ENCODE measurements at places on chromosomes 1 and 21.

GRCh38 chr1:219215477-219215876 is 41.8 kb downstream of the LYPLAL1 start:
- DNase-seq: no peak

GRCh38 chr1:238088560-238089290 is 198.0 kb upstream of the ZP4 start:
- DNase-seq: no peak

DNA sequence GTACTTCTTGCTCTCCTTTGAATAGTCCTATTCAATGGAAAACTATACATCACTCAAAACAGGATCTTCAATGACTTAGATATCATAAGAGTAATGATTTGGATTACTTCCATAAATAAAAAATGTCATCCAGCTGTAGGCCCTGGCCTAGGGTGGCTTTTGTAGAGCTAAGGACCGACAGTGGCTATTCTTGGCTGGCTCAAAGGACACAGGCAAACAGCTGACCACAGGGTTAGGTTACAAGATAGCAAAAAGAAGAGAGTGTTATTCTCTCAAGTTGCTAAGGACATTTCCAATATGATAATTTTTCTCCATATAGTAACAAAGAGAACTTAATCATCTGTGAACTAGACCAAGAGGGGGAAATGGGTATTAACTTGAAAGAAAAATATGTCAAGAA is 495.1 kb downstream of the PLPP3 start:
- DNase-seq: no peak

GRCh38 chr1:93475681-93476080 is 27.8 kb downstream of the FNBP1L start:
- no peak for DNase-seq

GRCh38 chr1:157691285-157691920 is 9.2 kb downstream of the FCRL3 start:
- DNase-seq: no peak

DNA sequence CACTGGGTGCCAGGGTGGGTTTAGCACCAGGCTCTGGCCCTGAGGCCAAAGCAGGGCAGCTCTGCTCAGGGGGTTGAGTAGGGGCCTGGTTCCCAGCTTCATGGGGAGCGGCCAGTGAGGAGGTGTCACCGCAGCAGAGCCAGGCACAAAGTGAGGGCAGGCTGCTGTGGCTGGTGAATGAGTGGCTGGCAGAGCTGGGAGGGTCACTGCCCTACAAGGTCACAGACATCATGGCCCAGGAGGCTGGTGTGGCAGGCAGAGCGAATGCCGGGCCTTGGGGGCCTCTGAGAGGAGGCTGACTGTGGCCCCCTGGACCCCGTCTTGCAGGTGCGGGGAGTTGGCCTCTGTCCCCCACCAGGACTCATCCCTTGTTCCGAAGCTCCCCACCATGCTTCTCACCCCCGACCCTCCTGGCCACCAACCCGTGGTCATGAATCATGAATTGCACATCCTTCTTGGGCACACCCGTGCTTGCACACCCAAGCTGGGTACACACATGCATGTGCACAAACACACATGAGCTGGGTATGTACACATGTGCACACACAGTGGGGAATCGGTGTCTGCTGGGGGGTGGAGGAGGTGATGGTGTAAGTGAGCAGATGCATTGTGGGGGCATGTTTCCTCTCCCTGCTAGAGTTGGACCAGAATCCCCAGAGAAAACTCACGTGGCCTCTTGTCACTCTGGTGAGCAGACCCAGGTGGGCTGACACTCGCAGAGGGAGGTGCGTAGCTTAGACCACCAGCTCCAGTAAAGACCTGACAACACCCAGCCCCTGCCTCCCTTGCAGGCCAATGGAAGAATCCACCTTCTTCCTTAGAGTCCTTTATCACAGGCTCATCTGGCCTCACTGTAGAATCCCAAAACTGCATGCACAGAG is 4.8 kb upstream of the GNB1 start:
- DNase-seq: no peak

DNA sequence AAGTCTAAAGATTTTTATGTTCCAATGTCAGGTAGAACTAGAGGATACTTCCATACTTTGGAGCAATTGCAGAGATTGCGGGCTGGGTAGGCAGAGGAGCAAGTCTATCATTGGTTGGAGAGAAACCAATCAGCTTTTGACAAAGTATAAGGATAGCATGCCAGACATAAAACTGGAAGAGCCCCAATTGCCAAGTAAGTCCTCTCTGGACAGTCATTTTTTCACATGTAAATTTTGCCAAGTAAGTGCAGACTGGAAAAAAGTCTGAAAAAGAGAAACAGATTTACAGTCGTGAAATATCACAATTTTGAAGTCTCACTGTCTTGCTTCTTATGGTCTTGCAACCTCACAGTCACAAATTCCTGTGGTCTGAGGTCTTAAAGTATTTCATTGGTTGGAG is 131.4 kb upstream of the C21orf91 start:
- DNase-seq: no peak

GRCh38 chr1:184792450-184792969 is 37.9 kb upstream of the EDEM3 start:
- no peak for DNase-seq

GRCh38 chr21:17462276-17462981 is 50.4 kb upstream of the CXADR start:
- no peak for DNase-seq

DNA sequence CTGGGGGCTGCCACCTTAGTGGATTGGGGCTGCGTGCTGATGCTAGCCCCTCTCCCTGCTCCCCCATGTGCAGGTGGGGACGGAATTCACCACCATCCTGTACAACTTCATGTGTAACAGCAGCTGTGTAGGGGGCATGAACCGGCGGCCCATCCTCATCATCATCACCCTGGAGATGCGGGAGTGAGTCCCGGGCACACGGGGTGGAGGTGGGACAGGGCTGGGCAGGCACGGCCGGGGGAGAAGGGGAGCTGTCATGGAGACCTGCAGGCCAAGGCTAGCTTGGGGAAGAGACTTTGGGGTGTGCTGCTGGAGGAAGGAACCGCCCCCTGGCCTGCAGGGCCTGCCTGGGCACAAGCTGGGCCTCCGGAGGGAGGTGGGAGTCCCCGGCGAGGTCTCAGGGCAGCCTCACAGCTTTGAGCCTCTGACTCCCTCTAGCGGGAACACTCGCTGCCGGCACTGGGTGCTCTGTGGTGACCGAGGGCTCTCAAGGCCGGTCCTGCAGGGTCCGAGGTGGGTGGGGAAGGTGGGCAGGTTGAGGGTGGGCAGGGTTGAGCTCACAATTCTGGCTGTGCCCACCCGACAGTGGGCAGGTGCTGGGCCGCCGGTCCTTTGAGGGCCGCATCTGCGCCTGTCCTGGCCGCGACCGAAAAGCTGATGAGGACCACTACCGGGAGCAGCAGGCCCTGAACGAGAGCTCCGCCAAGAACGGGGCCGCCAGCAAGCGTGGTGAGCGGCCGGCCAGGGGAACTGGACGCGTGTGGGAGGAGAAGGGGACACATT is 25.0 kb upstream of the CCDC27 start:
- DNase-seq: no peak

DNA sequence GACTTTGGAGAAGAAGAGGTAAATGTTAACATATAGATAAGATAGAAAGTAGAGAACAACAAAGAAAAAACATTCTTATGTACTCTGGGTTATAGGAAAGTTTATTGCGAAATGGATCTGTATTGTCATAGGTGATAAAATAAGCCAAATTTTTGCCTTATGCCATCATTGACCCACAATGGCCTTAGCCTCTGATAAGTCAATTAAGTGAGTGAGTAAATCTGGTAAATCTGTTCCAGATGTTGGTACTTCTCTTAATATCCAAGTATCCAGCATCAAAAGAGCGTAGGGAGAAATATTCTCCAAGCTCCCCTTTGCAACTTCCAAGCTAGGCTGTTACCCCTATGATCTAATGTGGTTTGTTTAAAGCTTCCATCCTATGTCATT is 38.3 kb upstream of the CLCA4 start:
- no peak for DNase-seq

DNA sequence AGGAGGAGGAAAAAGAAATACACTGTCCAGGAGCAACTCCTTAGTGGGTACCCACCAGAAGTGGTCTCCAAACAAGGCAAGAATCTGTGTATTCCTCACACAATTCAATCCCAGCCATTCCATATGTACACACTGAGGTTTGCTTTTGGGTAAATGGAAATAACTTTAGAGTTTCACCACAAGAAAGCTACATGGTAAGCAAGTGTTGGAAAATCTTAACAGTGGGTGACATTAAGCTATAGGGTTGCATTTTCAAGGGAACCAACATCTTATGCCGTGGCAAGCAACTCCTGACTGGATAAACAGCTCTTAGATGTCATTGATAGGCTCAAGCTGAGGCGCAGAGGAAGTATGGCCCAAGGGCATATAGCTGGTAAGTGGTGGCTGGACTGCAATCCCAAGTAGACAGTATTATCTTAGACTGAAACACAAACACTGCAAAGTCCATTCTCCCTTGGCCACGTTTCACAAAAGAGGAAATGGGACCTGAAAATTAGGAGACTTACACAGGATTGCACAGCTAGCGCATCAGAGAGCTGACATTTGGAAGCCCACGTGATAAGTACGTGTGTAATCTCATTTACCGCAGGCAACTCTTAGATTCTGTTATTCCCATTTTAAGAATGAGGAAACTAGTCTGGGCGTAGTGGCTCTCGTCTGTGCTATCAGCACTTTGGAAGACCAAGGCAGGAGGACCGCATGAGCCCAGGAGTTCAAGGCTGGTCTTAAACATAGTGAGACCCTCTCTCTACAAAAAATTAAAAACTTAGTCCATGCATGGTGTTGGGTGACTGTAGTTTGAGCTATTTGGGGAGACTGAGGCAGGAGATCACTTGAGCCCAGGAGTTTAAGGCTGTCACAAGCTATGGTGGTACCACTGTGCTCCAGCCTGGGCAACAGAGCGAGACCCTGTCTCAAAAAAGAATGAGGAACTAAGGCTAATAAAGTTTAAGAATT is 4.0 kb upstream of the BRWD1 start:
- no peak for DNase-seq

GRCh38 chr1:206842854-206843253 is 22.6 kb upstream of the IL20 start:
- DNase-seq: no peak

- no peak for DNase-seq
Observed at GRCh38 chr1:44484155-44484688, 79.2 kb downstream of the RNF220 start.

DNA sequence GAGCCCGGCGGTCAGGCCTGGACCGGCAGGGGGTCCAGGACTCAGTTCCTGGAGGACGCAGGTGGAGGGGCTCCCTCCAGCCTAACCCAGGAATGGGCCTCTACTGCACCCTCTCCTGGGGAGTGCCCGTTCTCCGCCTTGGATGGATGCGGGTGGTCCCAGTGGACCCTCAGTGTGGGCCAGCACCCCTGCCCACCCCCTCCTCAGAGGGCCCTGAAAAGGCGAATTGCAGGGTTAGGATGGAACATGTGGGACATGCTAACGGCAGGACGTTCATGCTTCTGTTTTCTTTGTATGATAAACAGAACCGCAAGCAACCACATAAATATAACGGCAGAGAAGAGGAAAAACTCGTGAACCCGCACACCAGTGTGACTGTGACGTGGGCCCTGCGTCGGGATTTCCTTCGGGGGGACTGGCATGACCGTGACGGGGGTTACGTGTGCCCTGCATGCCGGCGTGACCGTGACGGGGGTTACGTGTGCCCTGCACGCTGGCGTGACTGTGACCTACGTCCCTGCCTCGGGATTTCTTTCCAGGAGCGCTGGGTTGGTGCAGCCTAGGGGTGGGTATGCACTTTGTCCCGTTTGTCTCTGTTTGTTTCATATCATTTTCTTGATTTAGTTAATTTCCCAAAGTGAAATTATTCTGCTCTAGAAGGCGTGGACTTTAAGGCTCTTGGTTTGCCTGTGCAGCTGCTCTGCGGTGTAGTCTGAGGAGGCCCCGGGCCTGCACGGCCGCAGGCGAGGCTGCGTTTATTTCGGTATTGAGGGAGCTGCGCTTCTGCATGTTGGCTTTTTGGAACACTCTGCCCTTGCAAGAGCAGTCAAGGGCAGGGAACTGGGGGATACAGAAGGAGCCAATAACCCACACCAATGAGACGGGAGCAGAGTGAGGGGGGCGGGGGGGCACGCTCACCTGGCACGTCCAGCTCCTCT is 3.1 kb downstream of the FTCD start:
- no peak for DNase-seq

DNA sequence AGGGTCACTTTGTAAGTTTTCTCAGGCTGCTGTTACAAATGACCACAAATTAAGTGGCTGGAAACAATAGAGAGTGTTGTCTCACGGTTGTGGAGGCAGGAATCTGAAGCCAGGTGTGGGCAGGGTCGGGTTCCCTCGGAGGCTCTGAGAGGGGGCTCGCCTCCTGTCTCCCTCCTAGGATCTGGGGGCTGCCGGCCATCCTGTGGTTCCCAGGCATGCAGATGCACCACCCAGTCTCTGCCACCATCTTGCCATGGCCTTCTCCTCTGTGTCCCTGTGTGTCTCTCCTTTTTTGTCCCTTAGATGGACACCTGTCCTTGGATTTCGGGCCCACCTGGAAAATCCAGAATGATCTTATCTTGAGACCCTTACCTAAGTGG is 4.8 kb downstream of the TP73 start:
- no peak for DNase-seq

DNA sequence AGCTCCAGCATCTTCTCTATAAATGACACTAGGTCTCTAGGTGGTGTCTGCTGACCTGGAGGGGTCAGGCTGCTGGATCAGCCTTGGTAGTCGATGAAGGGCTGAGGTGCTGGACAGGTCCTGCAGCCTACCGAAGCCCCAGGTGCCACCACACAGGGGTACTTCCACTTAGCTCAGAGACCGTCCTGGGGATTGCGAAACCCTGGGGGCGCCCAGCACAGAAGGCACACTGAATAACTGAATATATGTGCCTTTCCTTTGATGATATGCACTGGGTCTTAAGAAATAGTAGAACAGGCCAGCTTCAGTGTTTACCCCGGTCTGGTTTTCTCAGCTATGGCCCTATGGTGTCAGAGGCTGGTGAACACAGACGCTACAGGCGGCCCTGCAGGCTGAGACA is 10.9 kb downstream of the UBE2J2 start:
- DNase-seq: no peak

DNA sequence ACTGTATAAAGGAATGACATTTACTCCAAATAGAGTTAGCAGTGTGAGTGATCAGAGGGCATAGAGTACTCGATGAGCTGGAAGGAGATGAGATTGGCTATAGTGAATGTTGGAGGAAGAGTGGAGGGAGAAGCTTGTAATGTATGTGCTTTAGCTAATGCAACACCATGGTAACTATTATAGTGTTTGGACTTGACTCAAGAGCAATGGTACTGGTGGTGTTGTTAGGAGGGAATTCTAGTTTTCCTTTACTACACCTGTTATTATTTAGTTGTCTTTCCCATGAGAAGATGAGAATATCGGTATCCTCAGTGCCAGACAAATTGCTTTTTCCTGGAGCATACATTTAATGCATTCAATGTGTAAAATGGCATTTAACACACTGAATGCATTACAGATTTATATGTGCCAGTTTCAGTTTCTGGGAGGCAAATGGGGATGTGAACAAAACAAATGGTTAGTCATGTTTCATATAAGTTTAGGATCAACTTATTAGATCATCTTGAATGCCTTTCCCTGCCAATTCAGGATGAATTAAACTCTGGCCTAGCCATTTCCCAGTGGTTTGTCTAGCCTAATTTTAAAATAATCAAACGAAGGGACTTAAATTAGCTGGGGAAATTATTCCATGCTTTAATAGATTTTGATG is 291.1 kb upstream of the ADAMTS5 start:
- DNase-seq: no peak

All from stimulated activated naive CD4-positive, alpha-beta T cell treated with Interleukin-2 at 50 U/mL for 16 hours (primary cell).